ENCODE measurements at places on chromosomes 12 and 14.

GRCh38 chr12:103840462-103840875, 565 bp downstream of the NT5DC3 start:
- no peak for DNase-seq

DNA sequence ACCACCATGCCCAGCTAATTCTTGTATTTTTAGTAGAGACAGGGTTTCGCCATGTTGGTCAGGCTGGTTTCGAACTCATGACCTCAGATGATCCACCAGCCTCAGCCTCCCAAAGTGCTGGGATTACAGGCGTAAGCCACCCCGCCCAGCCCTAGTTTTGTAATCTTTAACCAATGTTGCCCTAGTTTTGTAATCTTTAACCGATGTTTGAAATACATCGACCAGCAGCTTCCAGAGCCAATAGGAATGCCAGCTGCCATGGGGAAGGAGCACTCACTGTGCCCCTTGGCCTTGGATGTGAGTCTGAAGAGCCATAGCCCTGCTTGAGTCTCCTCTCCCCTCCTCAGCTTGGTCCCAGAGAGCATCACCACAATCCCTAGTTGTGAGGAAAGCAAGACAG, 209.3 kb upstream of the RGS6 start:
- DNase-seq = no peak

GRCh38 chr12:95829395-95829794, 29.4 kb upstream of the SNRPF start:
- no peak for DNase-seq

- no peak for DNase-seq
Observed at GRCh38 chr12:25935355-25936144, 22.9 kb upstream of the RASSF8 start.

DNA sequence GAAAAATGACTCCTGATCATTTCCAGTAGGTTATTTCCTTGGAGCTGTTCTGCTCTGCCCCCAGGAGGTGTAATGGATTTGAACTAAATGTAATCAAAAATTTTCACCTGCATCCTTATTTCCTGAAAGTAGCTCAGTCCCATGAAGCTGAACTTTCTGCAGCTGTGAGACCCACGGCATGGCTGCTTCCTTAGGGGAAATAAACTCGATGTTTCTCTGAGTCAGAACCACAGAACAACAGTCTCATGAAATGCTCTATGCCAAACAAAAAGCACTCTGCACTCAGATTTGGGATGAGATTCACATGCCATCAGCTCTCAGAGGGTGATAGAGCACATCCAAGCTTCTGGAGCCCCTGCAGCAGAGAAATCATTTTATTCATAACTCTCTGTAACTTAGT, 224.1 kb upstream of the PLEKHG7 start:
- DNase-seq = no peak
